Memory B cell (primary cell): ENCODE measurements at places on chromosomes 11 and 22.

DNA sequence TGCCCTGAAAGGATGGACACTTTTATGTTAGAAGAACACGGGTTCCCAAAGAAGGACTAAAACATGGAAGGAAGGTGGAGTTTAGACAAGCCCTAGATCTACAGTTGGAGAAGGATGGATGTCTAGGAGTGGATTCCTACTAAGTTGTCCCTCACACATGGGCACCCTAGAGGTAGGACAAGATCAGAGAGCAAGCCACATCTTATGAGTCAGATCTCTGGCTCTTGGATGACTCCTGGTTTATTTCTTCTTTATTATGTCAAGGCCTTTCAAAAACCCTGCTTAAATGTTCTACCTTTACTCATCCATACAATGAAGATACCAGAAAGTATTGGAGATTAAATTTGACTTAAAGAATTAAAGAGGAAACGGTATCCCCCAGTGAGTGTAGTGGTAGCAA lies 34.4 kb downstream of the PRCP start:
- no peak for DNase-seq
- no peak overlapping the region for H3K4me3 ChIP-seq
- no peak overlapping the region for H3K27ac ChIP-seq
- H3K36me3 ChIP-seq: no peaks in the 10 kb centered on the region
- peaks cover 21% of the 10 kb centered on the region for H3K4me1 ChIP-seq

DNA sequence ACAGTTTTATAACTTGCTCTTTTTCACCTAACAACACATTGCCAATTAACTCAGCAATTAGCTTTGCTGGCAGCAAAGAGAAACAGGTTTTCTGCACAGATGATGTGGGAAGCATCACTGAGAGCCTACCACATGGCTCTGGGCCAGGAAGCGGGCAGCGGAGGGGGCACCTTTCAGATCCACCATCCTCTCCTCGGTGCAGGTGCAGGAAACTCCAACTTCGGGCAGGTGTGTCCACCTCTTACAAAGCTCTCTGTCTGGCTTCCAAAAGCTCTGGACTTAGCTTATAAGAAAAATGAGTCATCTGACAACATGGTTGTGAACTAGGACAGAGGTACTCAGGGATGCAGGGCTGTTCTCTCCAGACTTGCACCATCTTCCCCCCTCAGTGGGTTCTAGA lies 77.0 kb downstream of the RPS6KA4 start:
- H3K4me3 ChIP-seq: no peak overlapping the region
- peaks cover 15% of the 10 kb centered on the region for H3K27me3 ChIP-seq
- no peak for DNase-seq
- H3K27ac ChIP-seq: no peak overlapping the region

GRCh38 chr11:124748481-124749343 lies 3.3 kb downstream of the VSIG2 start:
- H3K27ac ChIP-seq: no peak overlapping the region
- peaks cover 21% of the 10 kb centered on the region for H3K4me1 ChIP-seq
- no peak for DNase-seq
- no peaks in the 10 kb centered on the region for H3K36me3 ChIP-seq

DNA sequence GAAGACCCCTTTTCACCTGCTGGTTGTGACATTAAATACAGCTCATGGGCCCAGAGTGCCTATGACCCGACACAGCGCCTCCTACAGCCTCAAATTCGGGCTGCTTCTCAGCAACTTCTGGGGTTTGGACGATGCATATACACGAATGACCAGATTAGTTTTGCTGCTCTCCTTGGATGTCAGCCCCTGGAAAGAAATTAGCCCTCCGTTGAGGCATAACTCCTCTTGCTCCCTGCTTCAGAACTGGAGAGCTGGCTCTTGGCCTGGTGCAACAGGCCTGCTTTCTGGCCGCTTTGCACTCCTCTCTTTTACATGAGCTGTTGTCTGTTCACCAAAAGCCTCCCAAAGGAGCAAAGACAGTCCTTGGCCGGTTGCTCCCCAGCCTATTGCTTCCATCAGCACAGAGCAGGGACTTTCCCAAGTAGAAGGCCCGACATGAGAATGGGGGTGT lies 3.3 kb downstream of the TECTA start:
- no peaks in the 10 kb centered on the region for H3K4me1 ChIP-seq
- peaks cover 12% of the 10 kb centered on the region for H3K27me3 ChIP-seq
- H3K27ac ChIP-seq: no peak overlapping the region
- no peak for DNase-seq

DNA sequence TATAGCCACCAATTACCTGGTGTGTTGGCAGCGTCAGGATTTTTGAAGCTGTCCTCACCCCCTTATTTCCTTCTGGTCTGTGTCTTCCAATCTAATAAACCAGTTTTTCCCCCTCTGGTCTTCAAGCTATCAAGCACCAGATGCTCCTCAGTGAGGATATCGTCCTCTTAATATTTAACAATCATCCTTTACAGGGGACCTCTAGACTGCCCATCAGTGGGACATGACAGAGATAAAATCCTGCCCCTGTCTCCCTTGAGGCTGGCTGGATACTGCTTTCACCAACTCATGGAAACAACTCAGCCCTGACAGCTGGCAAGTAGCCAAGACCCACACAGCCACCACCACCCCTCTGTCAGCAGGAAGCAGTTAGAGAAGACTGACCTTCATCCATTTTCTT lies 421.0 kb upstream of the API5 start:
- no peak for DNase-seq
- no peaks in the 10 kb centered on the region for H3K27me3 ChIP-seq
- no peak overlapping the region for H3K27ac ChIP-seq
- no peaks in the 10 kb centered on the region for H3K36me3 ChIP-seq
- H3K4me1 ChIP-seq: no peaks in the 10 kb centered on the region

- no peaks in the 10 kb centered on the region for H3K27me3 ChIP-seq
- no peak overlapping the region for H3K27ac ChIP-seq
- H3K4me1 ChIP-seq: no peaks in the 10 kb centered on the region
- no peak overlapping the region for H3K4me3 ChIP-seq
- no peak for DNase-seq
Observed at GRCh38 chr22:22068025-22068424, 85.4 kb upstream of the TOP3B start.

DNA sequence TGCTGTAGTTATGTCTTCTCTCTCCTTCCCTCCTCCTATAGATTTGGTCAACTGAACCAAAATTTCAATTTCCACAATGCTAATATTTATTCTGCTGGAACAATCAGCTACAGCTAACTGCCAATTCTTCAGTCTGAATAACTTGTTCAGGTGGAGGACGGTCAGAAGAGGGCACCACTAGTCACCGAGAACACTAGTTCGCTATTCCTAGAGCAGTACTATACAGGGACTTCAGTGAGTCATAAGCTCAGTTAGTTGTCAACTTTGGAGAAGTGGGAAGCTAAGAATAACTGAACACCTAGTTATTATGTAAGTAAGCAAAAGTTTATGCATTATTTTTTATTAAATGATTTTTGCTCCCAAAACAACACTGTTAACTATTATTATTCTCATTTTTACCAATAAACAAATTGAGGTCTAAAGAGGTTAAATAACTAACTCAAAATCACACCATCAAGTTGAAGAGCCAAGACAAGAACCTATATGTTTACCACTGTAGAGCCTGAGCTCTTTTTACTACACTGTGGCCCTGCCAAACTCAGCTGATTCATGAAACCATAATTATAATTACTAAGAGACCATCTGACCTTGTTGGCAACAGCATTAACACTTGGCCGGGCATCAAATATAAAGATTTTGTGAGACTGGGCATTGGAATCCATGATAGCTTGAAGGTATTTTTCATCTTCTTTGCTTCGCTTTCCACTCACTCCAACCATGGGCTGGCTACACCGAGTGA lies 59.0 kb downstream of the CEP57 start:
- H3K27ac ChIP-seq: peak overlapping the region; percentile 21
- no peaks in the 10 kb centered on the region for H3K27me3 ChIP-seq
- H3K36me3 ChIP-seq: no peaks in the 10 kb centered on the region
- H3K4me3 ChIP-seq: no peak overlapping the region
- no peaks in the 10 kb centered on the region for H3K4me1 ChIP-seq
- no peak for DNase-seq

DNA sequence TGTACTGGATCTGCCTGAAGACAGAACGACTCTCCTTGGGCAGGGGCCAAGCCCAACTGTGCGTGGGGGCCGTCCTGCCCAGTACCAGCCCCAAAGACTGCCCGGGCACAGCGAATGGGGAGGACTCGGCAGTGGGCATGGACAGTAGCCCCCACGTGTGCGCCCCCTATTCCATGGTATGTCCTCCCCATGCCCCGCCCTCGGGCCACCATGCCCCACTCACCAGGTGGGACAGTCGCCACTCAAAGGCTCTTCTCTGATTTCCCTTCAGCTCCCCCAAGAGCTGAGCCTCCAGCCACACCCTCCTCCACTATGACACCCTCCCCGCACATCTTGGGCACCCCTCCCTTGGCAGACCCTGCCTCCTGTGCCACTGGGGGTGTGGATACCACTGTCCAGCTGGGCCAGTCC lies 43.5 kb downstream of the GNB1L start:
- no peaks in the 10 kb centered on the region for H3K27me3 ChIP-seq
- peaks cover 5% of the 10 kb centered on the region for H3K36me3 ChIP-seq
- no peaks in the 10 kb centered on the region for H3K4me1 ChIP-seq
- H3K4me3 ChIP-seq: no peak overlapping the region
- H3K27ac ChIP-seq: no peak overlapping the region

GRCh38 chr22:43448048-43448447 lies 36.2 kb downstream of the MPPED1 start:
- H3K36me3 ChIP-seq: no peaks in the 10 kb centered on the region
- no peak for DNase-seq
- no peak overlapping the region for H3K27ac ChIP-seq
- peaks cover 2% of the 10 kb centered on the region for H3K4me1 ChIP-seq
- peaks cover 14% of the 10 kb centered on the region for H3K27me3 ChIP-seq

GRCh38 chr11:47442514-47442913 lies 6.4 kb downstream of the RAPSN start:
- H3K4me3 ChIP-seq: no peak overlapping the region
- no peaks in the 10 kb centered on the region for H3K27me3 ChIP-seq
- no peaks in the 10 kb centered on the region for H3K36me3 ChIP-seq

DNA sequence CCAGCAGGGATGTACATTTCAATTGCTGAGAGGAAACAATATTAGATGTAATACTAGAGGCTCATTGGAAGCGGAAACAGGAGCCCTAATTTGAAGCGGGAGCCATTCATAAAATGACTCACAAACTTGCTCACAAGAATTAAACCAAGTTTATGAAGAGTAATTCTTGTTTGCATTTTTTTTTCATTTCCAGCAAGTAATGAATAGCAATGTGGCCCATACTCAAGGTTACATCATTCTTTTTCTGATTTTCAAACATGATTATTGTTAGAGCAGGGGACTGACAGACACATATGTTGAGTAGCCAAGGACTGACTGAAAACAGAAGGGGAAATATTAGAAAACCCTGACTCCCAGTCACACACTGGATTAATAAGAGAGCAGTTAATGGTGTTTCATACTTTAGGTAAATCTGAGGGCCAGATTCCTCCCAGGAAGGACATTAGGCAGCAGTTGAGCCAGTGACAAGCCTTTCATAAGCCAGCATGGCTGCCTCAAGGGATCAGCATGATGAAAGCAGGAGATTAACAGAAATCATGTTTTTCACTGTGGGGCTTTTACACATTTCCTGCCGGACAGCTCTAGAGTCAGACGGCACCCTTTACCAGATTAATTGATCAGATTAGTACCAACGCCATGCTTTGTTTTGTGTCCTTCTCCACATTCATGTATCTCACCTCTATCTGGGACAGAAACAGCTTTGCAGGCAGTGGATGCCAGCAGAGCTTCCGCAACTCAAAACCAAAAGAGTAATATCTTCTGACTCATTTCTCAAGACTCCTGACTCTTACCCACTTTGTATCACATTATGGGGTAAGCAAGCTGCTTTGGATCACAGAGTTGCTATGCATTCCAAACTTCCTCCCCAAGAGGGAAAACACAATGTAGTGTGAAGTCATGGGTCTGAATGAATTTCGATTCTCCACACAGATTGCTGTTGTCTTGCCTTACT lies 831.6 kb downstream of the KCNA4 start:
- no peaks in the 10 kb centered on the region for H3K36me3 ChIP-seq
- no peak for DNase-seq
- H3K27me3 ChIP-seq: no peaks in the 10 kb centered on the region
- H3K27ac ChIP-seq: no peak overlapping the region

DNA sequence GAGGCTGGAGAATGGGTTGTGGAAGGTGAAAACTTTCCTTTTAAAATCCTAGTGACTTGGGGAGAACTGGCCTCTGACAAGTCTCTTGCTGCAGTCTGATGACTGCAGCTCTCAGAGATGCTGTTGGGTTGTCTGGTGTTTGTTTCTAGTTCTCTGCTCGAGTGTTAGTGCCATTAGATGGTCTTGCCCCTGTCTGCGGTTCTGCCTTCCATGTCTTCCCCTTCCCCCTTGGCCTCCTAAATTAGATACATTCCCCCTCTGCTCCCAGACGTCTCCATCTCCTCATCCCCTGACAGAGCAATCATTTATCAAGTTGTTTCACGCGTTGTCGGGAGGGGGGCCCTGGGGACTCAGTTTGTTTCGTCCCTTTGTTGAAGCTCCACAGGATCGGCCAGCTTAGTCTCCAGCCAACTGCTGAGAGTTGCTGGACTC lies 67.7 kb downstream of the CECR2 start:
- H3K4me3 ChIP-seq: no peak overlapping the region
- H3K36me3 ChIP-seq: no peaks in the 10 kb centered on the region
- peaks cover 17% of the 10 kb centered on the region for H3K27me3 ChIP-seq
- no peak for DNase-seq
- H3K27ac ChIP-seq: no peak overlapping the region
- H3K4me1 ChIP-seq: peaks cover 10% of the 10 kb centered on the region

DNA sequence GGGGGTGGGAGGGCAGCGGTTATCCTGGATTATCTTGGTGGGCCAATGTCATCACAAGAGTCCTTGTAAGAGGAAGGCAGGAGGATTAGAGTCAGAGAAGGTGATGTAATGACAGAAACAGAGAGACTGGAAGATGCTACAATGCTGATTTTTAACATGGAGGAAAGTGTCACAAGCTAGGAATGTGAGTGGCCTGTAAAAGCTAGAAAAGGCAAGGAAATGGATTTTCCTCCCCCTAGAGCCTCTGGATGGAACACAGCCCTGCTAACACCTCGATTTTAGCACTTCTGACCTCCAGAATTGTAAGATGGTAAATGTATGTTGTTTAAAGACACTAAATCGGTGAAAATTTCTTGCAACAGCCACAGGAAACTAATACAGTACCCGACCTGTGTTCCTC lies 109.3 kb downstream of the MN1 start:
- no peaks in the 10 kb centered on the region for H3K36me3 ChIP-seq
- no peak overlapping the region for H3K4me3 ChIP-seq
